ENCODE measurements at places on chromosomes 11 and 22. TPM values are rescaled to one million over a fixed set of nuclear protein-coding genes. Genes with fewer than 3 reads are reported as not detected.
A peak's percentile ranks its signal among the peaks of the same experiment; 100 is the strongest.

Gene PLEKHB1
- total RNA-seq: 4.2 TPM

Gene CASP1
- total RNA-seq: 2.7 TPM

Gene ME3
- total RNA-seq: 4.2 TPM

Gene SMARCB1
- 65.6 TPM for total RNA-seq

DNA sequence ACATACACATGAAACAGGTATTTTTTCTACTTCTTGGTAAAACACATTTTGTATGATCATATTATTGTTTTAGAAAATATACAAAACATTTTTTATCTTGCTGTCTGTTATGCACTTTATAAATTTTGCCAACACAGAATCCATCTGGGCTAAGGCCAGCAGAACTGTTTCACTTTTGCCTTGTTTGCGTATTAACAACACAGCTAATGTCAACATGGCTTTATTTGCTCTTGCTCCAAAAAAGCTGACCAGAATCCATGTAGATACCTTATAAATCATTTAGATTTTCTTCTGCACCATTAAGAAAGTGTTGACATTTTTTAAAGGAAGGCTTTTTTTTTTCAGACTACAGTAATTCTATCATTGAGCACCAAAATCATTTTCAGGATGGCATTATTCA, 58.1 kb upstream of the PGR start:
- no peak overlapping the region for H3K4me3 ChIP-seq
- H3K4me1 ChIP-seq: no peaks in the 10 kb centered on the region
- no peaks in the 10 kb centered on the region for H3K27me3 ChIP-seq
- H3K36me3 ChIP-seq: no peaks in the 10 kb centered on the region
- DNase-seq: no peak

- H3K27ac ChIP-seq: no peak overlapping the region
- H3K27me3 ChIP-seq: no peaks in the 10 kb centered on the region
- no peaks in the 10 kb centered on the region for H3K36me3 ChIP-seq
- no peak overlapping the region for H3K4me3 ChIP-seq
Observed at GRCh38 chr22:40567106-40567505, 69.4 kb downstream of the MRTFA start.

DNA sequence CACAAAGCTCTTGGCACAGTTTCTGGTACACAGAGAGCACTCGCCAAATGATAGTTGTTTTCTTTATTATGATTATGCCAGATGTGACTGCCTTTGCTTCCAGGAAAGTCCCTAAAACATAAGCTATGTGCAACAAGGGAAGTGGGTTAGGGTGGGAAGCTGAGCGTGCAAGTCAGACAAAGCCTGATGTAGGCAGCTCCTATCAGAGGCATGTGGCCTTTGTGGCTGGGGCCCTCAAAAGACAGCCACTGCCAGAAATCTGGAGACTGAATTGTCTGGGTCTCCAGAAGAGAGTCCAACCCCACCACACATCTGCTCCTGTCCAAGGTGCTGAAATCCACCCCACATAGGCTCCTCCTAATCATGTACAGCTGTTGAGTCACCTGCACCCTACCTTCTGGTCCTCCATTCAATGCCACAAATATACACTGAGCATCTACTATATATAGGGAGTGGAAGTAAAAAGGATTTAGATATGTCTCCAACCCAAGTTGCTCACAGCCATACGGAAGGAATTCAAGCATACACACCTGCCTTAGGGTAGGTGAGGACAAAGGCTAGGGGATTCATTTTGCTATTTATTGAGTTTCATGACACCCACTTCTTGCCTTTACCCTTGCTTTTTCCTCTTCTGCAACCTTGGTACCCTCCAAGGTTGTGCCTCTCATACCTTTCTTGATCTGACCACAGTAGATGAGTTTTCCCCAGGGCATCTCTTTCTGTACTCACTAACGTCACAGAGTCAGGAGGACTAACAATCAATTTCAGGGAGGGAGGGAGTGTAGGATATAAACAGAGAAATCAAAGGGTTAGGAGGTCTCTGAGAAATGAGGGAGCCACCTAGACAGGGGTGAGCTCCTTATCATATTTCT, 12.4 kb downstream of the SEC14L3 start:
- H3K27me3 ChIP-seq: no peaks in the 10 kb centered on the region
- no peaks in the 10 kb centered on the region for H3K4me1 ChIP-seq
- no peak overlapping the region for H3K4me3 ChIP-seq

DNA sequence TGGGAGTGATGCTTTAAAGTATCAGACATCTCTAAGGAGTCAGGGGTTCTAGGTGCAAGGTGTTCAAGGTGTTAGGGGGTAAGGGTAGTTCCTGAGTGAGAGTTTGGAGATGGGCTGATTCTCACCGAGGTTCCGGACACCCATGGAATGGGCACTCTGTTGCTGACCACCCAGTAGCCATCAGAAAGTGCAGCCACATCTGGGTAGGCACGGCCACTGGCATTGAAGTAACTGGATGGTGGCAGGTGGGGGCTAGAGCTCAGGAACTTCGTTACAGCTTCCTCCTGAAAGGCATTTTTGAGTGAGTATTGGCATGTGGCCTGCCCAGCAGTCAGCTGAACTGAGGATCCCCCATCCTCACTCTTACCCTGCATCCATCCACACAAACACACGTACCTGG, 3.0 kb upstream of the TAF10 start:
- H3K36me3 ChIP-seq: no peaks in the 10 kb centered on the region
- no peaks in the 10 kb centered on the region for H3K27me3 ChIP-seq
- no peak overlapping the region for H3K27ac ChIP-seq
- peaks cover 24% of the 10 kb centered on the region for H3K4me1 ChIP-seq

DNA sequence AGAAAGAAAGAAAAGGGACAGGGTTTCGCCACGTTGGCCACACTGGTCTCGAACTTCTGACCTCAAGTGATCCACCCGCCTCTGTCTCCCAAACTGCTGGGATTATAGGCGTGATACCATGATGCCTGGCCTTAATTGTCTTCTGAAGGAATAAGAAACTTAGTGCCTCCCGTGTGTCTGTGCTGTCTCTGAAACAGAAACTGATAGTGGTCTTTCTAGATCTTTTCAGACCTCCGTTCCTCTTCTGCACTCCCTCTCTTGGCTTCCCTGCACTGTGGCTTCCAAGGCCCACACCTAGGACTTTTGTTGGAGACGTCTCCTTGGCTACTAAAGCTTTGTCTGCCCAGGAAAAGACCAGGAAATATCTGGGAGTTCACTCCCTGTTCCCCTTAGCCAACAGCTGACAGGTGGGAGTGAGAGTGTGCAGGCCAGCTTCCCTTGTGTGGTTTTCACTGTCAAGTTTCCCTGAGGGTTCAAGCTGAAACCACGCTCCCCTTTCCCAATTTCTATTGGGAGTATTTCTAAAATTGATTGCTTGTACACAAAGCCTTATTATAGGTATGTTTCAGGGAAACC, 10.1 kb upstream of the HTR3B start:
- H3K36me3 ChIP-seq: no peaks in the 10 kb centered on the region
- peaks cover 11% of the 10 kb centered on the region for H3K4me1 ChIP-seq
- no peak overlapping the region for H3K4me3 ChIP-seq
- H3K27me3 ChIP-seq: no peaks in the 10 kb centered on the region
- no peak for DNase-seq
- H3K27ac ChIP-seq: no peak overlapping the region

GRCh38 chr11:9351321-9351881, 33.1 kb upstream of the IPO7 start:
- H3K27me3 ChIP-seq: peaks cover 2% of the 10 kb centered on the region
- no peak for DNase-seq
- no peaks in the 10 kb centered on the region for H3K4me1 ChIP-seq

DNA sequence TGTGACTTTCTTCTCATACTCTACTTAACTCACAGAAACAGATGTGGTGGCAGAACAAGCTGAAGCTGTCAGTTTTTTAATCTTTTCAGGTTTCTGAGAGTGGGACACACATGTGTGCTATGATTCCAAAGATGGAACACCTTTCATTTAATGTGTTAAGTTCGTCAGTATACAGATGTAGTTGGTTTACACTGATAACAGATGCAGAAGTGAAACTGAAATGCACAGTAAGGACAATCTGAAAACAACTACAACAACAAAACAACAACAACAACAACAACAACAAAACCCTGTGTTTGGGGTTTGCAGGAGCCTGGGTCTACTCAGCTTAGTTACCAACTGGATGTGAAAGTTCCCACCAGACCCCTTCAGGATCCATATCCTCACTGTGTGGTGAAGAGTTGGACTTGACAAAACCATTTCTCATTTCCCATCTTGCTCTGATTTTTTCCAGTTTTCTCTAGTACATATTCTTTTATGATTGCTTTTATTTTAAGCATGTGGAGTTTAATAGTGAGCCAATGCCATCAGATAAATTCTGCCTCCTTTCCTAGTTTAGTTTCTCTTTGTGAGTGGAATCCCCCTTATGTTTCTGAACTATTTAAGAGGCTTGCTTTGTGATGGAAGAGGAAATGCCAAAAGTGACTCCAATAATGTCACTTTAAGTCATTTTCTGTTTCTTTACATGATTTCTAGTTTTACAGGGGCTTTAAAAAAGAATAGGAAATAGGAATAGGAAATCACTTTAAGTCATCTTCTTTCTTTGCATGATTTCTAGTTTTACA, 47.8 kb downstream of the ARHGAP42 start:
- H3K27me3 ChIP-seq: no peaks in the 10 kb centered on the region
- no peak overlapping the region for H3K27ac ChIP-seq
- no peak for DNase-seq
- H3K4me3 ChIP-seq: no peak overlapping the region
- H3K4me1 ChIP-seq: peaks cover 18% of the 10 kb centered on the region

DNA sequence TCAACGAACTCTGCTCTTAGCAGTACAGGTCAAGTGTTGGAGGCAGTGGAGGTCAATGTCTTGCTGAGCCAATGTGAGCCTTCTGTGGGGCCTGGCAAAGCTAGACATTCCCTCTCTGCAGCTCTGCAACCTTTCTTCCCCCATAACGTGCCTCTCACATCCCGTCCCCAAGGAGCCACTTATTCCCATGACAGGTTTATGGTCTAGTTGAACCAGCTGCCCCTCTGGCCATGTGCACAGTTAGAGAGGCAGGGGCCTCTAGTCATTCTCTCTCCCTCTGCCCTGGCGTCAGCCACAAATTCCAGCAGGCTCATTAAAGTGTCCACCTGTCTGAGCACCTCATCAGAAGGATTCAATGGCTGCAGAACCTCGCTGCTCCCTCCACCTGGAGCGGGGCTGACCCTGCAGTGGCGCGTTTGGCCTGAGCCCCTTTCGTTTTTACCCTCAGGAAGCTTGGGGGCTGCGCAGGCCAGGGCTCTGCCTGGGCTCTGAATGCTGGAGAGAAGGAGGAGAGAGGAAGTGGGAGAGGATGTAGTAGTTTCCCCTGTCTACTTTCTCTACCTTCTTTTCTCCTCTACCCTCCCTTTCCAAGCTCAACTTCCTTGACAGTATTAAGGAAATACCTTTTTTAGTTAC, 302.1 kb upstream of the B3GAT1 start:
- H3K27me3 ChIP-seq: no peaks in the 10 kb centered on the region
- no peak overlapping the region for H3K4me3 ChIP-seq
- H3K36me3 ChIP-seq: no peaks in the 10 kb centered on the region
- no peak overlapping the region for H3K27ac ChIP-seq

- H3K27ac ChIP-seq: peak overlapping the region; percentile 56
- peak; percentile 63 for DNase-seq
- H3K27me3 ChIP-seq: no peaks in the 10 kb centered on the region
- peaks cover 41% of the 10 kb centered on the region for H3K4me1 ChIP-seq
- H3K4me3 ChIP-seq: no peak overlapping the region
Observed at GRCh38 chr11:116955949-116956348, 118.5 kb upstream of the APOA1 start.

GRCh38 chr11:19953909-19954308, 206.4 kb downstream of the DBX1 start:
- no peak overlapping the region for H3K27ac ChIP-seq
- H3K27me3 ChIP-seq: no peaks in the 10 kb centered on the region
- H3K4me1 ChIP-seq: peaks cover 12% of the 10 kb centered on the region
- H3K36me3 ChIP-seq: no peaks in the 10 kb centered on the region

- no peak overlapping the region for H3K4me3 ChIP-seq
- peak overlapping the region; percentile 88 for H3K27ac ChIP-seq
- no peak for DNase-seq
- H3K36me3 ChIP-seq: no peaks in the 10 kb centered on the region
- H3K27me3 ChIP-seq: no peaks in the 10 kb centered on the region
Observed at GRCh38 chr11:111938687-111939160, 1.6 kb downstream of the DIXDC1 start.

- no peak within 1 kb of the TSS for H3K27ac ChIP-seq
- DNase-seq: no peak
- no peaks in the 10 kb centered on the region for H3K4me1 ChIP-seq
- H3K27me3 ChIP-seq: no peaks in the 10 kb centered on the region
Observed at GRCh38 chr22:39097098-39098020, at the start of gene APOBEC3H. TSS of gene APOBEC3H (plus strand) at chr22:39097244. CDS start at chr22:39100279, 3,035 bp downstream.

DNA sequence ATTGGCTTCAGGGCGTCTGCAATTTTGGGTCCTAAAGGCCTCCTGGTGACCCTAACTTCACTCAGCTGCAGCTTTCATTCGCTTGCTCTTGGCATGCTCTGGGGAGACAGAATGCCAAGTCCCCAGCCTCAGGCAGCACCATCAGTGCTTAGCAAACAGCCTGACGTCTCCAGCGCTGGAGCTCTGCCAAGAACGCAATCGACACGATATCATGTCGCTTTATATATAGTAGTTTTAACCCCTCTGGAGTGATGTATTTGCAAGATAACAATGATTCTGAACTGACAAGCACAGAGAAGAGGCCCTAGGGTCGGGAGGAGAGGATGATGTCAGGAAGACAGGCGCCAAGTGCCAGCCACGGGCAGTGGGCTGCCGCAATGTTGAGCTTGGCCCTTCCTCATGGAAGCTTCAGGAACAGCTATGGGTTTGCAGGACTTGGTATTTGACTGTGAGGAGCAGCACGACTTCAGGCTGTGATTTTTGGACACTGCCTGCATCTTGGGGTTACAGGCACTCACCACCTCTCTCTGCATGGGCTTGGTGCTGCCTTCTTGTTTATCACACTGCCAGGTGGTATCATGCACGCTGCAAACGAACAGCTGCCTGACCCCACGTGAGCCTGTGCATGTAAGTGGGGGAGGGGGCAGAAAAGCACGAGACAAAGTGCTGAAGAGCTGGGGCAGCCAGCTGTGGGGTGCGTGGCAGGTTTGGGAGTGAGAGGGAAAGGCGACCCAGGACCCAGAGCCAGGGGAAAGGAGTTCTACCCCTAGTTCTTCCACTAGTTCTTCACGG, 26.1 kb downstream of the B3GAT1 start:
- H3K4me3 ChIP-seq: no peak overlapping the region
- peaks cover 6% of the 10 kb centered on the region for H3K27me3 ChIP-seq
- H3K27ac ChIP-seq: no peak overlapping the region
- DNase-seq: no peak
- H3K4me1 ChIP-seq: peaks cover 8% of the 10 kb centered on the region
- no peaks in the 10 kb centered on the region for H3K36me3 ChIP-seq

GRCh38 chr11:123518496-123519054, 88.5 kb downstream of the GRAMD1B start:
- no peaks in the 10 kb centered on the region for H3K36me3 ChIP-seq
- DNase-seq: no peak
- no peak overlapping the region for H3K4me3 ChIP-seq
- no peaks in the 10 kb centered on the region for H3K27me3 ChIP-seq
- no peak overlapping the region for H3K27ac ChIP-seq

All from gastrocnemius medialis (tissue), 4 donors.